Pons (tissue), 1 donor: ENCODE measurements at places on chromosomes 16 and 17.
A peak's percentile ranks its signal among the peaks of the same experiment; 100 is the strongest.

- no peak for DNase-seq
These were observed 493.9 kb downstream of the WWOX start for GRCh38 chr16:78593352-78593751.

GRCh38 chr16:20676268-20676825, 21.1 kb downstream of the ACSM1 start:
- DNase-seq = no peak

DNA sequence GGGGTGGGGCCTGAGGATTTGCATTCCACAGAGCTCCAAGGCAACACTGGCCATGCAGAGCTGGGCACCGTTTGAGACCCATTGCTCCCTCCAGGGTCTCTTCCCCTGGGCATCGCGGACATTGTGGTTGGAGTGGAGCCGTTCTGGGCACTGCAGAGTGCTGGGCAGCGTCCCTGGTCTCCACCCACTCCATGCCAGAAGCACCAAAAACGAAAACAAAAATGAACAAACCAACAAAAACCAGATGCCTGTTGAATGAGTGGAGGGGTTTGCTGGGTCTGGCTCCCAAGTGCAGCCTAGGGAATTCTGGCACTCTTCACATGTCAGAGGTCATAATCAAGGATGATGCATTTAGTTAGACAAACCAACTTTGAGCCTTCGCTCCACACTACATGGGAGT, 17.9 kb downstream of the WNT9B start:
- no peak for DNase-seq

DNA sequence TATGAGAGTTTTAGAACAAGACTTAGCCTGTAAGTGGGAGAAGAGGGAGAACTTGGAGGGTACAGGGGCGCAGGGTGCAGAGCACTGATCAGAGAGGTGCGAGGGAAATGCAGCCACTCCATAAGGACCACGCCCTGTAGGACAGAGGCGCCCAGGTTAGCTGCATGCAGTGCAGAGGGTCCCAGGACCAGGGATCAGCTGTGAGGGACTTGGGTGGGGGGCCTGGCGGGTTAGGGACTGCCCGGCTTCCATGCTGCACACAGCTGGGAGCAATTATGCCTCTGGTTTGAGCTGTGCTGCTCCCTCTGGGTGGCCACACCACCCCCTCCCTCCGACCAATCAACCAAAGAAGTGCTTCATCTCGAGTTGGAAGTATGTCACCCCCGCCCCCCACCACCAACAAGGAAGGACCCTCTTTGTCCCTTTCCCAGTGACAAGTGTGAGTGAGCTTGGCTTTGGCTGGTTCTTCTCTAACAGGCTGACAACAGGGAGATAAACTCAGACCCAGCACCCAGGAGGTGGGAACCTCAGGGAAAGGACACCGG, 22.2 kb upstream of the CLEC18A start:
- DNase-seq = no peak

DNA sequence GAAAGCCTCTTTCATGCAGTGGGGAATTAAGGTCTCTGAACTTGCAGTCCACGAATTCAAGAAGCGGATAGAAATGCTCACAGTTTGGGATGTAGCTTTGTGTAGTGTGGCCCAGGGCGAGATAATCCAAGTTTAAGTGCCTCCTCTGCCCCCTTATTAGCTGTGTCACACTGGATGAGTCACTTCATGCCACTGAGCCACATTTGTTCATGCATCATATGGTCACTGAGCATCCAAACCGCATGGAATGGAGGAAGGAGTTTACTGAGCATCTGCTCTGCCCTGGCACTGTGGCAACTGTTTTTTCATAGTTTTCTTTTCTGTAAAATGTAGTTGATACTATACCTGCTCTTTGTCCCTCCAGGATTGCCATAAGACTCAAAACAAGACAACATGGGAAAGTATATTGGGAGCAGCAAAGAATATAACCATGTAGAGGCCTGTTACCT, 15.1 kb upstream of the DHX8 start:
- no peak for DNase-seq

DNA sequence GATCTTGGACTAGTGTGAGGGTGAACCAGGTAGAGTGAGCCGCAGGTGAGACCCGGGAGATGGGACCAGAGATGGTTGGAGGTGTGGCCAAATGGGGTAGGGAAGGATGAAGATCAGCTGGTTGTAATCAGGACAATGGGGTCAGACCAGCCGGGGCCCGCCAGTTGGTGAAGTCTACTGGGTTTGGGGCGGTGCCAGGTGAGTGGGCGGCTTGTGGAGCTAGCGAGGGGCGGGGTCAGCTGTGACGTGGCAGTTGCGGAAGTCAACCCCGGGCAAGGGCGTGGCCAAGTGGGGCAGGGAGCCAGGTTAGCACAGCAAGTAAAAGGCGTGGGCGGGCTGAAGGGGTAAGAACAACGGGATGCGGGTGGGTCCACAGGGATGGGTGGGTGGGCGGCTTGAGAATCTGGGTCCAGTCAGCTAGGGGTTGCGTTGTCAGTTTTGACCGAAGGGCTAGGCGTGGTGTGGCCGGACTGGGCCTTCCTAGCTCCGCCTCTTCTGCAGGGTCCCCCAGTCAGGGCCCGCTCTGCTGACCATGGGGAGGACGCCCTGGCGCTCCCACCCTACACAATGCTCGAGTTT, 25.5 kb upstream of the ALKBH5 start:
- DNase-seq = peak; percentile 66

GRCh38 chr16:87125206-87126155, 191.7 kb downstream of the C16orf95 start:
- DNase-seq = no peak

GRCh38 chr16:58292886-58293285, 1.9 kb downstream of the PRSS54 start:
- DNase-seq = no peak

- DNase-seq = no peak
These were observed 60.3 kb downstream of the GRIN2A start for GRCh38 chr16:10121897-10122425.

- no peak for DNase-seq
These were observed 45.4 kb downstream of the CDH1 start for GRCh38 chr16:68782198-68783174.

DNA sequence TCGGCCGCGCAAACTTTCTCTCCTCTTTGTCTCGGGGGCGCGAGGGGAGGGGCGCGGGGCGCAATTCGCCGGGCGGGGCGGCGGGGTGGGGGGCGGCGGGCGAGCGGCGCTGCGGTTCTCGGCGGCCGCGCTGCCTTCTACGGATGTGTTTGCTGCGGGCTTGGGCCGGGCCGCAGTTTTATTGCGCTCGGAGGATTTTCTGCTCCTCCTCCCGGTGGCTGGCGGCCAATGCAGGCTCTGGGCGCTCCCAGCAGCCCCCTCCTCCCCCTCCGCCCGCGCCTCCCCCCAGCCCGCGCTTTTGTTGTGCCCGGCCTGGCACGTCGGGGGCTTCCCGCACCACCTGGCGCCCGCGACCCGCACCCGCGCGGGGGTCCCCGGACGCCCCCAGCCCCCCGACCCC, at the start of gene TIMP2:
TSS of gene TIMP2 (minus strand) at position 154 of the 400 bp plus-strand sequence. CDS start 299 bp downstream, outside the sequence.
- peak; percentile 76 for DNase-seq

DNA sequence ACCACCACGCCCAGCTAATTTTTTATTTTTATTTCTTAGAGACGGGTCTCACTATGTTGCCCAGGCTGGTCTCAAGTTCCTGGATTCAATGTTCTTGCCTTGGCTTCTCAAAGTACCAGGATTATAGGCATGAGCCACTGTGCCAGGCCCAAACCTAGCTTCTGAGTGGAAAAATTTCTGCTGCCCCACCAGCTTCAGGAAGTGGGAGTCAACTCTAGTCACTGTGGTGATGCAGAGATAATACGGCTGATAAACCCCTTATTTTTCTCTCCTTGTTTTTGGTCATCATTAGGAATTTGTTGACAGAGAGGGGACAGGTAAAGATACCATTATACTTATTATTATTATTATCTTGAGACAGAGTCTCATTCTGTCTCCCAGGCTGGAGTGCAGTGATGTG, 27.8 kb upstream of the PHOSPHO1 start:
- no peak for DNase-seq

- no peak for DNase-seq
These were observed 53.5 kb downstream of the MAF start for GRCh38 chr16:79547085-79547484.

DNA sequence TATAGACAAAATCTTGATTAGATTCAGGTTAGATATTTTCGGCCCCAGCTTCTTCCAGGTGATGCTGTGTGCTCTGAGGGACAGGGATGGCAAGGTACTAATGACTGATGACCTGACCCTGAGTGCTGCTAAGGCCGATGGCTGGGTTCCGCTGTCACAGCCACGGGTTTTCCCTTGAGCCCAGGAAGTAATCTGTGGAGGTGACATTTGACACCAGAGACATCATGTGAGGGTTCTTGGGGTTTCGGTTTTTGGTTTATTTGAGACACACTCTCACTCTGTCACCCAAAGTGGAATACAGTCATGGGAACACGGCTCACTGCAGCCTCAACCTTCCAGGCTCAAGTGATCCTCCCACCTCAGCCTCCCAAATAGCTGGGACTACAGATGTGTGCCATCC, 9.8 kb downstream of the OTOP3 start:
- DNase-seq = no peak

GRCh38 chr17:44847586-44847985, at the start of gene HIGD1B:
Gene HIGD1B (plus strand): TSS chr17:44847883. CDS start chr17:44848153, 270 bp downstream.
- DNase-seq = no peak

- DNase-seq = no peak
These were observed 67.1 kb downstream of the ENGASE start for GRCh38 chr17:79141578-79142355.

GRCh38 chr17:77907497-77908461, 50.7 kb upstream of the TNRC6C start:
- no peak for DNase-seq

- DNase-seq = no peak
These were observed 6.1 kb upstream of the RNF157 start for GRCh38 chr17:76246080-76247066.

- DNase-seq = no peak
These were observed 164.5 kb downstream of the PRKCA start for GRCh38 chr17:66466840-66467367.

GRCh38 chr17:8056976-8057625, 18.2 kb downstream of the ALOX15B start:
- no peak for DNase-seq

- DNase-seq = no peak
These were observed 80.9 kb downstream of the PRKCA start for GRCh38 chr17:66383333-66383732.

GRCh38 chr16:48106446-48106845, 49.3 kb downstream of the ABCC12 start:
- no peak for DNase-seq

DNA sequence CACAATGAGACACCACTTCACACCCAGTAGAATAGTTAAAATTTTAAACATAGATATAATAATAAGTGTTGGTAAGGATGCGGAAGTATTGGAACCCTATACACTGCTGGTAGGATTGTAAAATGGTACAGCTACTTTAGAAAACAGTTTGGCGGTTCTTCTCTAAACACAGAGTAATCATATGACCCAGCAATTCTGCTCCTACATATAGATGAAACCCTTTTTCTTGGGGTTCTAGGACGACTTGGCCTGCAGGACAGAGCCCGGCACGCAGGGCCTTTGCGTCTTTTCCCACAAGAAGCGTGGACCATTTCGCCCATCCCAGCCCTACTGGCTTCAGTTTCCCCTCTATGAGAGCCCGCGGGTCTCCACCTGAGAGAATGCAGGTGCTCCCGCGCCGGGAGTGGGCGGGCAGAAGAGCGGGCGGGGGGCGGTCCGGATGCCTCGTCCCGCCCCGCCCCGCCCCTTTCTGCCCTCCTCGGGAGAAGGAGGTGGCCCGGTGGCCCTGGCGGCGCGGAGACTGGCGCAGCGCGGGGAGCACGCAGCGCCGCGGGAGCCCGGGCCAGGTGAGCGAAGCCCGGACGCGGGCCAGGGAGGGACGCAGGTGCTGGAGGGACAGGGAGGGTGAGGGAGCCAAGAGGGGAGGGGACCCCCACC, at the start of gene SDR42E2:
TSS of gene SDR42E2 (plus strand) at position 508 of the 657 bp plus-strand sequence. CDS start 3,077 bp downstream, outside the sequence.
- DNase-seq = no peak

- no peak for DNase-seq
These were observed 10.4 kb downstream of the RAI1 start for GRCh38 chr17:17691468-17692263.

- DNase-seq = no peak
These were observed 4.1 kb upstream of the NAGS start for GRCh38 chr17:44000141-44000860.

GRCh38 chr17:58324409-58325288, 3.9 kb downstream of the TSPOAP1 start:
- no peak for DNase-seq

- DNase-seq = no peak
These were observed 6.1 kb downstream of the TVP23A start for GRCh38 chr16:10812312-10813098.

GRCh38 chr17:38918129-38918913, 7.1 kb upstream of the LASP1NB start:
- DNase-seq = no peak

DNA sequence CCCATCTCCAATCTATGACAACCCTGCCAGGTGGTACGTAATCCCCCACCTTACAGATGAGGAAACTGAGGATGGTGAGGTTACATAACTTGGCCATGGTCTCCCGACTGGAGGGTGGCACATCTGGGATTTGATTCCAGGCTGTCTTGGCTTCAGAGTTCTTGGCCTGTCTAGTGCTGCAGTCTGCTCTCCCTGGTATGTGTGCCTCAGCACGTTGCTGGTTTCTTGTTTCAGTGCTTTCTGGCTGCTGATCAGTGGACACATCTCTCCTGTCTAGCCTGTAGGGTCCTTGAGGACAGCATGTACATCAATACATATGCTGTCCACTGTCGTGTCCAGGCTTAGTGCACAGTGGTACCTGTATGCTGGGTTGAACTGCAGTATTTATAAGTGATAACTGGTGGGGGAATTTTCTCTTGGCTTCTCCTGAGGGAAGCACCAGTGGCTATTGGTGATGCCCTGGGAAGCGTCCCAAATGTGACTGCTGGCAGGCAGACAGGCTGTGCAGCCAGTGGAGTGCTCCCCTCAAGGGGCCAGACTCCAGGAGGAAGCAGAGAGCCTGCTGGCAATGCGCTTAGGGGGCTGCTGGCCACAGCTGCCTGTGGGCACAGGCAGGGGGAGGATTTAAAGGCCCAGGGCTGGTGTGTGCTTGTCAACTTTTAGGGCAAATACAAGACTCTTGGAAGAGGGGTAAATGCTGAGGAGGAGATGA, 14.4 kb downstream of the CTRL start:
- no peak for DNase-seq
